NCI-H1930 (cell line): ENCODE measurements at places on chromosomes 5 and 9.

- no peak for DNase-seq
Measured at GRCh38 chr5:8363138-8363537, 494.2 kb downstream of the MTRR start.

GRCh38 chr5:2741956-2742355, 9.5 kb downstream of the IRX2 start:
- no peak for DNase-seq

DNA sequence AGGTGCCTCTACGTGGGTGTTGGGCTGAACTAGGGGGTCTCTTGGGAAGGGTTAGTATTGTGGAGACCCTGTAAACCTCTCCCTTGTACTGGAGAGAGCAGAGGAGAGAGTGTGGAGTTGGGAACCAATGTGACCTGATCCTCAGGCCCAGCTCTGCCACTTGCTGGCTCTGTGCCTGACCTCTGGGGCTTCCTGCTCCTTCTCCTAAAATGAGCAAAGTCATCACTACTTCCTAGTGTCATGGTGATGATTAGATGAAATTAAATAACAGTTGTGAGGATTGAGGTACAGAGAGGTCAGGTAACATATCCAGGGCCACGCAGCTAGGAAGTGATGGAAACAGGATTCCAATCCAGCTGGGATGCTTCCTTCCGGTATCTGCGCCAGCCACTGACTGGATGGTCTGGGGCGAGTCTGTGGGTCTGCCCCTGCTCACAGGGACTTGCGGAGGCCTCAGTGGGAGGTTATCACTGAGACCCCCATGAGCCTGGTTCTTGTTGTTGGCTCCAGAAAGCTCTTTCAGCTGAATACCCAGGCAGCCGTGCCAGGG, 9.2 kb downstream of the GALNT10 start:
- no peak for DNase-seq

GRCh38 chr5:53045263-53045662, 56.1 kb downstream of the ITGA2 start:
- no peak for DNase-seq

DNA sequence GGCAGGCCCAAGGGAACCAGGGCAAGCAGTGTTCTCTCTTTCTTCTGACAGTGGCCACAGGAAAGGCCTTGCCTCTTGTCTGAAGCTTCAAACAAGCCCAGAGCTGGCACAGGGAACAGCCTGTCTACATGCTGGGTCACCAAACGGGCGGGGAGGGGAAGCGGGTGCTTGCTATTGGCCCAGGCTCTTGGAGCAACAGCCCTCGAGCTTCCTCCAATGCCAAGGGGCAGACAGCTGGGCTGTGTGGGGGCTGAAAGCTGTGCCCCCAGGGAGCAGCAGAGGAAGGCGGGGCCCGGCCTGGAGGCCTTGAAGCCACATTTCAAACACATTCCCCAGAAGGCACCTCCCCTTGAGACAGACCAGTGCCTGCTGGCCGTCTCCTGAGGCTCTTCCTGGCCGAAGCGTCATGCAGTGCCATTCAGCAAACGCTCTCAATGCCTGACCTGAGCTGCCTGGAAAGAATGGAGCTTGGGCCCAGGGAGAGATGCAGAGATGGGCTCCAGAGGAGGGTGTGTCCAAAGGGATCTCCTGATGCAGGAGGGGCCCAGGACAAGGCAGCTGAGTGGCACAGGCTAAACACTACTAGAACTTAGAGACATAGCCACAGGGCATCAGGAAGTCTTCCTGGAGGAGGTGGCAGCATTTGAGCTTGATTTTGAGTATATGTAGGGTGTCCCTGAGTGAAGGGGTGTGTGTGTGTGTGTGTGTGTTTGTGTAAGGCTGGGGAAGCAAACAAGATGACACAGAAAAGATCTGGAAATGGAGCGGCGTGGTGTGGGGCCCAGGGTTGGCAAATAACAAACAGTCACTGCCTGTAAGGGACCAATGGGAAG, 2.5 kb downstream of the FIBCD1 start:
- DNase-seq = no peak
